ENCODE measurements at places on chromosomes 6 and 20.

- peak; percentile 1 for DNase-seq
Measured at GRCh38 chr6:128882991-128883611, at the start of gene LAMA2. Gene LAMA2, plus strand, starts transcription at chr6:128883138. Its CDS starts 108 bp downstream, at chr6:128883246.

DNA sequence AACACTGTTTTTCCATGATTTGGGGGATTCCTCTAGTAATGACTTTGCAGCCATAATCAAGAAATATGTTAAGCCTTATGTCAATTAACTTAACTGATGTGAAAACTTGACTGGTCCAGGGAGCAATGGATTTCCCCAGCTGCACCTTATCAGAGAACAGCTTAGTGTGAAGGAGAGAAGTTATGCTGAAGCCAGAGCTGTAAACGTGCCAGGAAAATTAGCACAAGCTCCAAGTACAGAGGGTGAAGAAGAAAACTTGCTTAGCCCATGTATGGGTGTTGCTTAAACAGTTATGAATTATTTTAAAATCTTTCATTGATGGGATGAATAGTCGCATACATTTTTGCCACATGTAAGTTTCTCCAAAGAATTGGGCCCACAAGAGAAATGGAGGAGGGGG lies 214.9 kb upstream of the RNF217 start:
- DNase-seq = no peak

- no peak for DNase-seq
Measured at GRCh38 chr20:23412026-23412425, 9.3 kb downstream of the NAPB start.

- DNase-seq = no peak
Measured at GRCh38 chr20:51687108-51687507, 81.1 kb downstream of the ATP9A start.

DNA sequence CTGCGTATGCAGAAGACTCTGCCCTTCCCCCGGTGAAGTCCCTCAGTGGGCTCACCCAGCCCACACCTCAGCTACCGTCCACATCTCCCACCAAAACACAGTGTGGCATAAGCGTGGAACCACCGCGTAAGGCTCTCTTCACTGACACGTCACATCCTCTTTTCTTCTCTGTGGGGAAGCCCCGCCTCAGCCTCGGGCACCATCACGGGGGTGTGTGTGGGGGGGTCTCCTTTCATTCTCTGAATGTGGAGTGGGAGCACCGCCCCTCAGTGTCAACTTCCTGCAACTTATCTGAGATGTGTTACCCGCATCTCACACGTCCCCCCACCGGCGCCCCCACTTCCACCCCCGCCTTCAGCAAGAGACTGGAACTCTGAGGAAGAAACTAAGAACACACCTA lies 388.4 kb upstream of the JARID2 start:
- peak; percentile 67 for DNase-seq

- no peak for DNase-seq
Measured at GRCh38 chr6:112309244-112309643, 37.9 kb upstream of the RFPL4B start.

DNA sequence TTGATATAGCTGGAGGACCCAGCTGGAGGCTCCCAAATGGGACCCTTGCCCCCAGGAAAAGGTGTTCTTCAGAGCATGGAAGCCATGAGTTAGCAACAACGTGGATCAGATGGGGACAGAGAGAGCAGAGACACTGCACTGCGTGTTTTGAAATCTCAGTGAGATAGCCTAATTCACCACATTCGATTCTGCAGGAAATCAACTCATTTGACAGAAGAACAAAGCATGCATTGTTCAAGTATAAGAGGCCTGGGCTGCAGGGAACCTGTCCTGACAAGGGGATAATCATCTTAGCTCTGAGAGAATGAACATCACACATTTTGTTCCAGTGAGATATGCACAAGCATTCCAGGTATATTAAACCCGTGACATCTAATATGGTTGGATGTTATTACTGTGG lies 450.2 kb downstream of the CDH26 start:
- DNase-seq = no peak

DNA sequence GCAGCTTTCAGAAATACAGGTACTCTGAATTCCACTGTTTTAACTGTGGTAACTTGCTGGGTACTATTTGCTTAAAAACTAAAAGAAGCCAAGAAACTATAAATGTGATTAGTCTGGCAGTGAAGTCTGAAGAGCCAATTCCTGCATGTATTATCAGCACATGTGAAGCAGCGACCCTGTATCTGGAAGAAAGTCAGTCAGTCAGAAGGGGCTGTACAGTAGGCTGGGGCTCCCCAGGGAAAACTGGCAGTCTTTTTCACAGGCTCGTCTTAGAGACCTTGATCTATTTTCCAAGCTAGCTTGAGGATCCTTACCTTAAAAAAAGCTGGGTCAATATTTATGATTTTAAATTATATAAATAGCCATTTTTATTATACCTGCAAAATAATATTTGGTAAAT lies 104.9 kb downstream of the PDSS2 start:
- no peak for DNase-seq

- no peak for DNase-seq
Measured at GRCh38 chr6:33297956-33298772, 578 bp downstream of the RGL2 start.

DNA sequence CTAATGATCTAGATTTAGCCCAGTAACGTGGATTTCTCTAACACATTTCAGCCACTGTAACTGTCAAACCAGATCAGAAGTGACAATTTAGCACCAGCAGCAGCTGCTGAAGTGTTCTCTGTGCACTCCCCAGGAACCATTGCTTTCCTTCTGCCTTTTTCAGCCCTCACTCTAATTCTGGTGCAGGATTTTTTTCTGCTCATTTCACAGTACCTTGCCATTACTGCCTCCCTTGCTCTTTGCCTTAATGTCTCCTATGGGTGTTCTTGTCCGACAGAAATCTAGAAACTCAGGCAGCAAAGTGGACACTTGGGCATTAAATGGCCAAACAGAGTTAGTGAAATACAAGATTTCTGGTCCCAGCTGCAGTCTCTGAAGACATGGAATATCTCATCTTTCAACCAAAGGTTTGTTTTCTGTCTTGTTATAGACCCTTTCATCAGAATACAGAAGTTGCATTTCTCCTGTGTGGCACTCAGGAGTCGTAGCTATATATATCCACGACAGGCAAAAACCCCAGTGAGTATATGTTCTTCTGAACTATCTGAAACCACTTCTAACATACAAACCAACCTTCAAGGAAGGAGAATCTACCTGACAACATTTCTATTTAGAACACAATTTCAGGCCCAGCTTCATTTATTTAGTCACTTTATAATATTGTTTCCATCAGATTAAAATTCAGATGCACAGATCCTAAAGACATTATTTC lies 92.9 kb downstream of the THEMIS start:
- no peak for DNase-seq

DNA sequence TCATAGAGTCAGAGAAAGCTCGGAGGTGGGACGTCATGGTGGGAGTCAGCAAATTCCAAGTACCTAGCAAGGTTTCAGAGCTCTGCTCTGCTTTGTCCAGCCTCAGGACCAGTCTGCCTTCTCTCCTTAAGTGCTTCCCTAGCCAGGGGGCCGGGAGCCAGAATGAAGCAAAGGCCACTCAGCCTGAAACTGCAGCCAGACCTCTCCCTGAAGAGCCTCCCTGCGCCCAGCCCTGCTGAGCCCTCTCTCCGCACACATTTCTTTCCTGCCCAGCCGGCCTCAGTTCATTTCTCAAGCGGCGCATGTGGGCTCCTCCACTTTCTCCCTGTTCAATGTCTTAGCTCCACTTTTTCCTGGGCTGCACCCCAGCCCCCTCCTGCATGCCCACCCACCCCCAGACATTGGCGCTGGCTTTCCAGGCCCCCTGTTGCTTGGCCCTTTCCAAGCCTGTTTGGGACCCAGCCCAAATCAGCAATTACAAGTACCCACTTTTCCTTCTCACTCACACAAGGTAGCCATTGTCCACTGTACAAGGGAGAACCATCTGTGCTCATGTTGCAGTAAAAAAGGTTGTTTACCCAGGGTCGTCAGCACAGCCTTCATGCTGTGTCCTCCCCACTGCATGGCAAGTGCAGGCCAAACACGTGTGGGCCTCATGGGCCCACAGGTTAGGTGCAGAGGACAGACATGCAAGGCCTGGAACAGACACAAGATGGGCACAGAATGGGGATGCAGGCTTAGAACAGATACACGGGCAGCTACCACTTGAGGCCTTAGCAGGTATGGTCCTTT lies 147.1 kb downstream of the MRPL14 start:
- no peak for DNase-seq

DNA sequence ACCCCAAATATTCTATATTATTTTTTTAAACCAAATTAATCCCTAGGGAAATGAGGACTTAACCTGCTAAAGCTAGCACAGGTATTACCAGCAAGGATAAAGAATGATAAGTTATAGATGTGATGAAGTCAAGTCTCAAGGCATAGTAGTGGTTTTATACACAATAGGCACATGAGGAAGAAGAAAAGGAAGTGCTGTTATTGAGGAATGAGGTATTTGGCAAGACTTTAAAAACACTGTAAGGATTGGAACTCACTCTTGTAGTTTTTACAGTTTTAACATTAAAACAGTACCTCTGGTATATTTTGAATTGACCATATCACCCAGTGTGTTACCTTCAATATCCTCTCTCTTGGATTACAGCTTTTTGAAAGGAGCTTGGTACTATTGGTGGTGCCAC lies 54.6 kb downstream of the PHF3 start:
- no peak for DNase-seq

DNA sequence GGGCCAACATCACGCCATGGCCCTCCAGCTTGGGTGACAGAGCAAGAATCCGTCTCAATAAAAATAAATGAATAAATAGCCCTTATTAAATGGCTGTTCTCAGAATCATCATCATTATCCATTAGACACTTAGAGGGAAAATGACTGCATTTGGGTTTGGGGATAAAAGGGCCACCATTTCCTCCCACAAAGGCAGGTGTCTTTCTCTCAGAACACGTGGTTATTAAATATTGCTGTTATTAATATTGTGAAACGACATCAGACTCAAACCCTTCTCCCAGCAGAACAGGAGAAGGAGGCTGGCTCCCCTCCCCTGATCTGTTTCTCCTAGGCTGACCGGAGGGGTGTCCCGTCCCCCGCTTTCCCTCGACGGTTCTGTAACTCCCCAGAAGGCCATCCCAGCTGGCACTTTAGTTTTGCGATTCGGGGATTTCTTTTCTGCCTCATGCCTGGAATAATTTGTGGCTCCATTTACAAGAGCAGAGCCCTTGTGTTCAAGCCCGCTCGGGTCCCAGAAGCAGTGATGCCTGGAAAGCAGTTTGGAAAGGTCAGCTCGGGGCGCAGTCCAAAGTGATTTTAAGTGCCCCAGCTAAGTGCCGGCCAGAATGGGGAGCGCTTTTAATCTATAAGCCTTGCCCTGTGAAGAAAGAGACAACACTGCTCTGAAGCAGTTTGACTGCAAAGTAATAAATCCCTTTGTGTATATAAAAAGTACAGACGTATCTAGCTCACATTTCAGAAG lies 41.9 kb downstream of the EYA2 start:
- no peak for DNase-seq

Measured in stimulated activated CD4-positive, alpha-beta T cell treated with anti-CD3 and anti-CD28 coated beads, Interleukin-12 subunit alpha, Interleukin-12 subunit beta, amount 100 ng/mL, for 4 hours (primary cell).